ENCODE measurements at places on chromosomes 4 and X.

- no peak for DNase-seq
These were observed 782.3 kb downstream of the PCDH18 start for GRCh38 chr4:136749989-136750388.

- DNase-seq: no peak
These were observed 520.5 kb upstream of the NR3C2 start for GRCh38 chr4:148962539-148963290.

DNA sequence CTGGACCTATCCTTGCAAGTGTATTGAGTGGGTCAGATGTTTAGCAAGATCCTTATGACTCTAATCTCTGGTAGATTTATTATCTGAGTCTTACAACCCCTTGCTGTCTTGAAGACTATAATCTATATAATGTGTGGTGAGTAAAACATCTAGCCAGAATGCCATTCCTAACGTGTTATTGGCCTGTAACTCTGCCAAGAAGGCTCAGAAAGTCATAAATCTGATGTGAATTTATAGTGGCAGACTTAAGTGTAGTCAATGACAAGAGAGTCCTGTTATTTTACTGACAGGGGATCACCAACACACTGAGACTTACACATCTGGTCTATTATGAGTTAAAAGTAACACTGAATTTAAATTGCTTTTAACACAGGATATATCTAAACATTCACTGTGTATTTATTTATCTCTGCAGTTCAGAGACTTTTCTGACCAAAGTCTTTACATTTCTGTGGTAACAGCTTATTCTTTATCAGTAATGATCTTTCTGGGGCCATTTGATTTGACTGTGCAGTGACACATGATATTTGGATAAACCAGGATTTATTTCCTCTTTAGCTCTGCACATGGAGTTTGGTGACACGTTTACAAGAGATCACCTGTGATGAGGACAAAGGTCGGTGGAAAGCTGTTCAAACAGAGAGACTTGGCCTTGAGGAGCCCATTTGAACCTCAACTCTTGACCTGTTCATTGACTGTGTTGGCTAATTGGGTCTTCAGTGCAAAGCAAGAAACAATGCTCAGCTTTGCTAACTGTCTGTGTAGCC lies 415.8 kb downstream of the STIM2 start:
- no peak for DNase-seq

GRCh38 chr4:11228530-11228929 lies 200.2 kb downstream of the HS3ST1 start:
- DNase-seq: no peak

DNA sequence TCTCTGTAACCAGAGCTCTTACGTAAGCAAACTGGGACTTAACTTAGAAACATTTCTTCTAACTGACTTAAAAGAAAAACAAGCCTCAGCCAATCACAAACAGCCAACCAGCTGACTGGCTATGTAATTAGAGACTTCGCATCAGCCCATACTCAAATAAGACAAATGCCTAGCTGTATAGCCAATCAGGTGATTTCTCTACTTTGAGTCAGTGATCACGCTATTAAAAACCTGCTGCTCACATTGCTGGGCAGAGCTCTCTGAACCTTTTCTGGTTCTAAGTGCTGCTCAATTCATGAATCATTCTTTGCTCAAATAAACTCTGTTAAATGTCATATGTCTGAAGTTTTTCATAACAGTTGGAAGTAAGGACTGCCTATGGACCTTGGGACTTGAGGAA lies 9.9 kb upstream of the SMIM10L2A start:
- DNase-seq: no peak

DNA sequence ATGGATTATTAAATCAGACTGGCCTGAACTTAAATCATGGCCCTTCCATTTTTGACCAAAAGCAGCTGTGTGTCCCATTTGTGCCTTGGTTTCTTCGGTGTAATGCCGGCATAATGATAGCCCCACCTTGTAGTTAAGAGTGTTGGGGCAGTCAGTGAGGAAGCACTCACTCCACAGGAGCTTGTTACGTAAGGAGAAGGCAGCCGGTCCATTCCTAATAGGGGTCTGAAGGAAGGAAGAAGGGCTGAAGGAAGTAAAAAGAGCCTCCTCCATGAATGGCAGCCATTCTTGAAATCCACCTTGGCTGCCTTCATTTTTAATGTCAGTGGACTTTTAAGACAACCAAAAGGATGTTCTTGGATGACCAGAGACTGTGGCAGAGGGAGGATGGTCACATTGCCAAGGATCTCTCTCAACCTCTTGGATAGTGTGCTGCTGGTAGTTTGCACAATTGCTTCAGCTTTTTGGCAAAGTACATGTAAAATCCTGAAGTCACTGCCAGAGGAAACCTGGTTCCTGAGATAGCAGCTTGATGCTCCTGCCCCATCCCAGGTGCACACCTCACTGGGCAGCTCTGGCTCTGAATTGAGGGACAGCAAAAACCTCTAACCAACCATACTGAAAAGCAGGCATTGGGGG lies 113.5 kb downstream of the PTTG2 start:
- DNase-seq: no peak

DNA sequence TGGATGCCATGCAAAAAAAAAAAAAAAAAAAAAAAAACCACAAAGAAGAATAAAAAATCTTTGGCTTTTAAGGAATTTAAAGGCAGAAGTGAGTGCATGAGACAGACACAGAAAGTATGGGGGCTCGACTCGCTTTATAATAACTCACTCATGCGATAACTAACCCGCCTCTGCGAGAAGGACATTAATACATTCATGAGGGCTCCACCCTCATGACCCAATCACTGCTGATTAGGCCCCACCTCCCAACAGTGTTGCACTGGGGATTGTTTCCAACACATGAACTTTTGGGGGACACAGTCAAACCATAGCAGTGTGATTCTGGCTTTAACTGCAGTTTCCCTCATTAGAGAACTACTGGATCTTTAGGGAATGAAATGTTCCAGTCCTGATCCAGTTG lies 78.1 kb downstream of the QDPR start:
- no peak for DNase-seq

DNA sequence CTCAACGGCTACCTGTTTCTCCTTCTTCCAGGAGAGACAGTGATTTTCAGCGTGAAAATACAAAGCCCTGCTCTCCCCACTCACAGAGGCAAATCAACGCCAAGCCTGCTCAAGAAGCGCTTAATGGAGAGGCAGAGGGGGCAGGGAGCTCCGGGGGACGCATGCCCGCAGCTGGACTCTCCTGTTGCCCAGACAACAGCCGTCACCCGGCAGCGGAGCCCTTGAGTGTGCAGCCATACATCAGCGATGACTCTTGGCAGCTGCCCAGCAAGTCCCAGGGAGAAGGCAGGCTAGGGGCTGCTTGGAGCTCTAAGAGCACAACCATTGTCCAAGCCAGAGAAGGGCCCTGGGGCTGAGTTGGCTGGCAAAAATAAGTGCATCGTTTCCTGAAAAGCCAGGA lies 71.0 kb upstream of the AFAP1 start:
- DNase-seq: no peak

- DNase-seq: no peak
These were observed 74.7 kb upstream of the C4orf50 start for GRCh38 chr4:6092971-6093370.

GRCh38 chr4:172348426-172348825 lies 535.2 kb downstream of the GALNTL6 start:
- DNase-seq: no peak

DNA sequence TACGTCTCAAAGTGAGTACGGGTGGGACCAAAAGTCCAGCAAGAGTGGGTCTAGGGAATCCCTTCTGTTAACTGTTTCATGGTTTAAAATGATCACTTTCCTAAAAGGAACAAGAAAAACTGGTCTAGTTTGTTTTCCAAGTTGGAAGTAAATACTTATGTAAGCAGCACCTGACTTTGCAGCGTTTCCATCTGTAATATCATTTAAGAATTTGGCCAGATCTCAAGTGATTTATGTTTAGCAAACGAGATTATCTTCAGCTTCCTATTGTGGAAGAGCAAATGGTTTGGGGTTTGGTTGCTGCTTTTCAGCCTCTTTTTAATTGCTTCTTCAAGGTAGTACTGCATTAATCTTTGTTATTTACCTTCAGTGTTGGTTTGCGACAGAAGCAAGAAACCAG lies 50.4 kb downstream of the FHIP1A start:
- no peak for DNase-seq

DNA sequence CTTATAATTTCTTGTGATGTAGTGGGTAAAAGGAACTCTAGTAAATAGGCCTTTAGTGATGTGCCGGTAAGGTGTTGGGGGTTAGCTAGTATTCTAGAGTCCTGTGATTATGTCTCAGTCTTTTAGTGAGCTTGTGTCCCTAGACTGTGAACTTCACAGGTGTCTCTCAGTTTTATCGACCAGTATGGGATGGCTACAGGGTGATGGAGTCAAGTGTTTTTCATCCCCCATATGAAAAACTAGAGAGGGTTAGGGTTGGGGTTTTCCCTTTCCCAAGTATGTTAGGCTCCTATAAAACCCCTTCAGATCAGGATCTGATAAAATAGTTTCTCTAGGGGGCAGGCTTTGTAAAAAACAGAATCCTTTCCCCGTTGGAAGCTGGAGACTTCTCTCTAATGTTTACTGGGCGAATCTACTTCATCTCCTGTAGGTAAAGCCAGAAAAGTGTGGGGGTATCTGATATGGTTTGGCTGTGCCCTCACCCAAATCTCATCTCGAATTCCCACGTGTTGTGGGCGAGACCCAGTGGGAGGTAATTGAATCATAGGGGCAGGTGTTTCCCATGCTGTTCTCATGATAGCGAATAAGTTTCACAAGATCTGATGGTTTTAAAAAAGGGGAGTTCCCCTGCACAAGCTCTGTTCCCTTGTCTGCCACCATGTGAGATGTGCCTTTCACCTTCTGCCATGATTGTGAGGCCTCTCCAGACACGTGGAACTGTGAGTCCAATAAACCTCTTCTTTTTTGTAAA lies 120.8 kb downstream of the DTHD1 start:
- DNase-seq: no peak

GRCh38 chr4:41143311-41144039 lies 70.9 kb downstream of the APBB2 start:
- DNase-seq: no peak

DNA sequence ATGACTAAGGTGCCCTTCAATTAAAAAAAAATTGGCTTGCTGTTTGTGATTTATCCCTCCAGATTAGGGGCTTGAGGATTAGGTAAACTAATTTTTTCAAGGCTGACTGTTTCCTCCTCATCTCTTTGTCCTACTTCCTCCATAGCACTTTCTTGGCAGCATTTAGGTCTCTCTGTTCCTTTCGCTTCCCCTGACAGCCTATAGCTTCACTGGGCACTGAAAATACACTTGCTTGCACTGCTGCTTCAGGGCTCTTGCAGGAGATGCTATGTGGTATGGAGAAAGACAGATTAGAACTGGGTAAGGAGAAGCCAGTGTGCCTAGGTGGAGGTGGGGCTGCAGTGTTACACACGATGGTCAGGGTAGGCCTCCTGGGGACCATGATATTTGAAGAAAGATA lies 112.3 kb upstream of the SFRP2 start:
- no peak for DNase-seq

DNA sequence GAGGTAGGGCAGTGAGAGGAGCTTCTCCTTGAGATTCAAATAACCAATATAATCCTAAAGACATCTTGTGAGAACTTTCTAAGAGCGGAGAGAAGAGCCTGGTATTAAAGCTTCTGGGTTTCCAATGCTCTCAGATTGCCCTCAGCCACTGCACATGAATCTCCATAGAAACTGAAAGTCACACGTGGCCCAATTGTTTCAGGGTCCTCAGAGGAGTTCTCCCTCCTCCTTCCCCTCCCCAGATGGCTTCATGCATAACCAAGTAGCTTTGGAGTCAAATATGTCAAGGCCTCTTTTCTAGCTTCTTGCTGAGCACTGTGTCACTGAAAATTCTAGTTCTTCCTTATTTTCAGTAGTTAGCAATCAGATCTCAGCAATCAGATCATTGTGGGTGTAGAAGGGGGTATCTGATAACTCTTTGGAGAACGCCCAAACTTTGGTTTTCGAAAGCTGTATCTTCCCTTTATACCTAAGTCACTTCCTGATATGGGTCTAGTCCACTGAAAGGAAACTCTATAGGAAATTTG lies 2.2 kb downstream of the BTK start:
- DNase-seq: no peak

DNA sequence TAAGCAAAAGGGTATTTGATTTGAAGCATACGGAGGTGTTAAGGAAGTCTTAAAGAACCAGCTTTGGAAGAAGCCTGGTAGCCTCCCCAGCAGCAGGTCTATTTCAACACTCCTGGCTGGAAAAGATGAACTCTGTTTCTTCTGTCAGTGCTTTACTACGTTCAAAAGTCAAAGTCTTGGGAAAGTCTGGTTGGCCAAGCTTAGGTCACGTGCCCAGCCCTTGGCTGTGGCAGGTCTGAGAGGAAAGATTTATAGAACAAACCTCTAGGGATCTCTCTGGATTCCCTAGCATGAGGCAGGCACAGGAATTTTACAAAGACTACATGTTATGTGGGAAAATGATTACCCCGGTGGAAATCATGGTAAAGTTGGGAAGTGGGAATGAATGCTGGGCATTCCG lies 8.6 kb upstream of the ARHGAP10 start:
- no peak for DNase-seq

- no peak for DNase-seq
These were observed 489.3 kb upstream of the DIPK2B start for GRCh38 chrX:45689971-45690370.

GRCh38 chr4:8920969-8921368 lies 49.3 kb upstream of the HMX1 start:
- DNase-seq: no peak

DNA sequence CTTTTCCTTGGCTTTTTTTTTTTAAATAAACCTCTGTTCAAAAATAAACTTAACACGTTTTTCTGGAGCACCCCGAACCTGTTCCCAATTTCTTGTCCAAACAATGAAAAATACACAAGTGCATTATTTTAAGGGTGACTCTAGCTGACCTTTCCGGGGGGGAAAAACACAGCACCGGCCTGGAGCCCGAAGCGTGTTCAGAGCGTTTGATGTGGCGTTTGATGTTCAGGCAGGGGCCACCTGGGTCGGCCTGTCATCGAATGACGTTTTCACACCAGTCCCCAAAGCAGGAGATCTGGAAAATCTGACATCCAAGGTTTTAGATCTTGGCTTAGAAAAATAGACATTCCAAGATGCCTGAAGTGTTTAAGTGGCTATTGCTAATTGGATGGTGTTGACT lies 282.1 kb downstream of the SHOX start:
- DNase-seq: no peak

DNA sequence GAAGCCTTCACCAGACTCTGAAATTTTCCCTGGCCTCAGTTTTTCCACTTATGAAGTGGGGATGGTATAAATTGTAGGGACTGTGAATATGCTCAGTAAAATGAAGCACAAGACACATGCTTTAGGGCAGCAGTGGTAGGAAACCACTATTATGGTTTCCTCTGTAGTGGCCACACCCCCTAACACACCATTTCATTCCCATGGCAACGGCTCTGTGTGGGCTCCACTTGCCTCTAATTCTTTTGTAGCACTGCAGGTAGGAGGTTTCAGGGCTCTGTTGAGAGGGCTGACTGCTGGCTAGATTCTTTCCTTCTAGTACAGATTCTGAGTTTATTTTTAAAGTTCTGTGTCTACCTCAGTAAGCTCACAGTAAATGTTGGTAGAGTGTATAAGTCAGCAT lies 3.5 kb upstream of the VMA21 start:
- no peak for DNase-seq

GRCh38 chr4:176032454-176032853 lies 33.2 kb upstream of the WDR17 start:
- DNase-seq: no peak

- DNase-seq: no peak
These were observed 40.5 kb upstream of the PSAPL1 start for GRCh38 chr4:7475207-7475606.

- DNase-seq: no peak
These were observed 36.0 kb upstream of the PLK4 start for GRCh38 chr4:127844601-127845116.
